Mesendoderm (in vitro differentiated cells): ENCODE measurements at places on chromosomes 3 and 15.

DNA sequence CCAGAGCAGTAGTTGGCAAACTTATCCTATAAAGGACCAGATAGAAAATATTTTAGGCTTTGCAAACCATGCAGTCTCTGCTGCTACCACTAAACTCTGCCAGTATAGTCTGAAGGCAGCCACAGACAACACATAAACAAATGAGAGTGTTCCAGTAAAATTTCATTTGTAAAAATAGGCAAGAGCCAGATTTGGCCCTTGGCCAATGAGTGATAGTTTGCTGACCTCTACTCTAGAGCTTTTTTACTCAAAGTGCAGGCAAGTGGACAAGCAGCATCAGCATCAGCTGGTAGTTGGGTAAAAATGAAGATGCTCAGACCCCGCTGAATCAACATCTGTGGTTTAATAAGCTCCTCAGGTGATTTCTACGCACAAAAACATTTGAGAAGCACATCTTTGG lies 269.8 kb downstream of the NTRK3 start:
- DNase-seq, result no peak

GRCh38 chr15:91620229-91620628 lies 233.3 kb upstream of the SLCO3A1 start:
- DNase-seq, result no peak

DNA sequence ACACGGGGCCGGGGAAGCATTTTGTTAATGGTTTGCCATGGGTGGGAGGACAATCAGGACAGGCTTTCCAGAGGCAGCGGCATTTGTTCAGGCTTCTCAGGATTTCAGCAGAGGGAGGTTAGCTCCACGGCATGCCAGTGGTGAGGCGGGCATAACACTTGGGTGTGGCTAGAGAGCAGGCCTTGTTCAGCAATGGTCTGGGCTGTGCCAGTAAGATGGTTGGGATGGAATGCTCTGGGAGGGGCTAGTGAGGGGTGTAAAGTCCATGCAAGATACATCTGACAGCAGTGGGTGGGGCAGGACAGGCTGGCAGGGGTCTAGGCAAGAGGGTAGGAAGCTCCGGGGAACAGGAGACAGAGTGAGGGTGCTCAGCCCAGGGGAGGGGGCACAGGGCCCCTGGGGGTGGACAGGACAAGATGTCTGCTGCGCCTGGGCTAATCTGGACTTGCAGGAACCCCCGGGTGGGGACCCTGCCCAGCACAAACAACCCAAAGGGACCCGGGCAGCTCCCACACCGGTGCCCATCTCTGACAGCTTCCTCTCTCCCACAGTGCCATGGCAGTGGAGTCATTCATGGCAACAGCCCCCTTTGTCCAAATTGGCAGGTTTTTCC lies 8.4 kb downstream of the TMEM43 start:
- no peak for DNase-seq

DNA sequence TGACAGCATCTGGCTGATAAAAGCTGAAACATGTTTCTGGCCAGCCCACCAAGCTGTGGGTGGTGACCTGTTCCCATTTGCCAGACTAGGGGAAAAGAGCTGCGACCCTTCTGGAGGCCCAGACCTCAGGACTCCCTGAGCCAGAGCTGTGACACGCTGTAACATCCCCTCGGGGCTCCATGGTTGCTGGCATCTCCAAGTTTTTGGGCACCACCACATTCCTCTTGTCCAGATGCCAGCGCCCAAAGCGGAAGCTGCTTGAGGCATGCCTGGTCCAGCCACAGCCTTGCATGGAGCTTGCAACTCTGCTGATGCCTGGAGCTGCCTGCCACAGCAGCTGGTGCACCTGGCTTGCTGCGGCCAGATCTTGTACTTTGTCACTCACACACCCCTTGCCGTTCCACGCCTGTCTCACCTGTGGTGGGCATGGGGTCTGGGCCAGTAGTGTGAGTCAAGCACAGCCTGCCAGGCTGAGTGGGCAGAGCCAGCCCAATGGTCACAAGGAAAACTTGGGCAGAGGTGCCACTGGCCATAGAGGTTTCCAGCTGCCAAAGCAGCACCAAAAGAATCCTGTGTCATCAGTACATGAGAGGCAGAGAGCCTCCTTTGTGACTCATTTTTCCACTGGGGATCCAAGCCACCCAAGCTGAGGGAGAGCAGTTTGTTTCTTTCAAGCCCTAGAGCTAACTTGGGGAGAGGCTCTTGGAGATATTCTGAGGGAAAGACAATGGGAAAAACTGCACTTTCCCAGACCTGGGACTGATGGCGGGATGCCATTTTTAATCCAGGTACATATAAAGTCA lies 45.7 kb upstream of the PTX3 start:
- no peak for DNase-seq

GRCh38 chr3:166405896-166406295 lies 568.7 kb upstream of the BCHE start:
- no peak for DNase-seq

GRCh38 chr3:142270407-142270806 lies 45.0 kb upstream of the GK5 start:
- DNase-seq, result no peak

GRCh38 chr3:185402561-185402960 lies 39.6 kb downstream of the MAP3K13 start:
- no peak for DNase-seq

- no peak for DNase-seq
Observed at GRCh38 chr3:11116336-11117059, 37.8 kb upstream of the HRH1 start.

- no peak for DNase-seq
Observed at GRCh38 chr15:71050461-71050860, 64.8 kb upstream of the THSD4 start.
